Prostate gland (tissue), 2 donors: ENCODE measurements at places on chromosomes 5 and 9.

DNA sequence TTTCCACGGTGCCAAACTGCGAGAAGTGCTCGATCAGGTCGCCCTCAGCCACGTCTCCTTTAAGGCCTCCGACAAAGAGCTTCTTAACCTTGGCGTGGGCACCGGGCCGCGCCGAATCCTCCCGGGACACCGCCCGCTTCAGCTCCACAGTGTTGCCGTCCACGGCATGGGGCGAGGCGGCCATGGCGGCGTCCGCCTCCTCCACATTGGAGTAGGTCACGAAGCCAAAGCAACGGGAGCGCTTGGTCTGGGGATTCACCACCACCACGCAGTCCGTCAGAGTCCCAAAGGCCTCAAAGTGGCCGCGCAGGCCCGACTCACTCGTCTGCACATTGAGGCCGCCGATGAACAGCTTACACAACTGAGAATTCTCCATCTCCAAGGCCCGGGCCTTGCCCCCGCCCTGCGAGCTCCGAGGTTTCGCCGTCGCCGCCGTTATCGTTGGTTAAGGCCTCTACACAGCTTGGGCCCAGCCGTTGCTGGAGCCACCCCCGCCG, 424 bp downstream of the HNRNPA0 start:
- peak; percentile 35 for DNase-seq

- peak; percentile 11 for DNase-seq
Observed at GRCh38 chr5:175321927-175322532, 122.0 kb downstream of the DRD1 start.

DNA sequence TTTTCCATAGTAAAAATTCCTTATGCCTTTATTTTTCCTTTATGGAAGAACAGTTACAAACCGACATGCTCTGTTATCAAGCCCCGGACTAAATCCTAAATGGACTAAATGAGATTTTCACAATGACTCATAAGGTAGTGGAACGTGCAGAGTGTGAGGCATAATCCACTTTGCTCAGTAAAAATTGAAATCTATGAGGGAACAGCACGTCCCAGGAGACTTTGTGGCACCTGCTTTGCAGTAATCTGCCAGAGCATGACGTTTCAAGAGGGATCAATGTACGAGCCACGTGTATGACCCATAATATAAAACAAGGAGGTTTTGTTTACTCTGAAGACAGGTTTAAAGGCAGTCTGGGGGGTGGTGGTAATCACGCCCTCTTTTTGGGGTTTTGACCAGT, 83.8 kb upstream of the GNA14 start:
- no peak for DNase-seq

- DNase-seq = no peak
Observed at GRCh38 chr5:14842117-14842516, 29.5 kb downstream of the ANKH start.

GRCh38 chr5:69493396-69494133, 975 bp downstream of the OCLN start:
- DNase-seq = peak; percentile 19

DNA sequence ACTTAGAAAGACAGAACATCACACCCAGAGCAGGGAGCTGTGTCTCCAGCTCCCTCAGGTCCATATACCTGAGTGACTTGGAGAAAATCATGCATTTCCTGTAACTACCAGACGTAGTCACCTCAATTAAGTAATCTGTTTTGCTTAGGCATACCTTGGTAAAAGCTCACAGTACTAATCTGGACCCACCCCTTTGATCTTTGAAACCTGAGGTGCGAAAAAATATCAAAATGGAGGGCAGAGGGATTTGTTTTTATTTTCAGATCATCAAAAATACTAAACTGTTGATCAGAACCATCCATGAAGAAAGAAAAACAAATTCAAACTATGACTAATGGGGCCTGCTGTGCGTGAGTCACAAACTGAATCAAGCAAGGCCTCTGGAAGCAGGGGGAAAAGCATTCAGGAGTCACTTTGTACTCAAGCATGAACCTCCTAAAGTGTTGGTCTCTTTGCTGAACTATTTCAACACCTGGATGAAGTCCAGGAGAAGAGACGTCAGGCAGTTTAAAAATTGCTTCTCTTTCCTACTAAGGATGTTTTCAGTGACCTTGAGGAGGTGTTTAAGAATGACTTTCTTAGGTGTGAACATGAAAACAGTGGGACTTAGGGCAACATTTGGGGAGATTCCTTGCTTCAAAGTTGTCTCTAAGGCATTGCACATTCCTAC, 76.3 kb downstream of the MUSK start:
- DNase-seq = peak; percentile 26

GRCh38 chr5:36017622-36018021, 26.4 kb upstream of the UGT3A1 start:
- no peak for DNase-seq

- no peak for DNase-seq
Observed at GRCh38 chr9:97348871-97349270, 41.4 kb downstream of the CCDC180 start.

DNA sequence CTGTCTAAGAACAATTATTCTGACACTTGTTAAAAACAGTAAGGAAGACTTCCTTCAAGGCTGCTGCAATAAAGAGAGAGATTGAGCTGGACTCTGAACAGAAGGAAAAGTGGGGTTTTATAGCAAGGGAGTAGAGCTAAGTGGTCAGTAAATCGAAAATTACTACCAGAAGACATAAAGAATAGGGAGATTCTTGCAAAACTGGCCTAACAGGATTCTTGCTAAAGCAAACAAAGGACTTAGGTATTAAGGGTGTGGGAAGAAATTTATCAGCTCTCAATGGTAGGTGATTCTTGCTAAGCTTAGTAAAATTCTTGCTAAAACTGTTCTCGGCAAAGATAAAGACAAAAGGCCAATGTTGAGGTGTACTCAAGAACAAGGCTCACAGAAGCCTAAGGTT, 300.5 kb downstream of the SLCO4C1 start:
- peak; percentile 18 for DNase-seq

- DNase-seq = no peak
Observed at GRCh38 chr9:95993337-95993736, 117.8 kb downstream of the ERCC6L2 start.

GRCh38 chr5:142095651-142096330, 12.8 kb upstream of the NDFIP1 start:
- peak; percentile 34 for DNase-seq

- no peak for DNase-seq
Observed at GRCh38 chr5:66945389-66946349, 250.9 kb downstream of the CD180 start.

- DNase-seq = no peak
Observed at GRCh38 chr5:147413266-147413665, 96.6 kb downstream of the DPYSL3 start.

GRCh38 chr9:7286101-7286500, 513.5 kb downstream of the DMAC1 start:
- DNase-seq = no peak

- DNase-seq = no peak
Observed at GRCh38 chr5:33888587-33888986, 3.2 kb downstream of the ADAMTS12 start.

GRCh38 chr5:82335806-82336205, 57.7 kb upstream of the RPS23 start:
- no peak for DNase-seq

GRCh38 chr9:133489253-133490190, 10.6 kb upstream of the SLC2A6 start:
- no peak for DNase-seq

- DNase-seq = no peak
Observed at GRCh38 chr5:158619083-158619788, 480.5 kb downstream of the EBF1 start.
